ENCODE measurements at places on chromosomes 5 and 9.

DNA sequence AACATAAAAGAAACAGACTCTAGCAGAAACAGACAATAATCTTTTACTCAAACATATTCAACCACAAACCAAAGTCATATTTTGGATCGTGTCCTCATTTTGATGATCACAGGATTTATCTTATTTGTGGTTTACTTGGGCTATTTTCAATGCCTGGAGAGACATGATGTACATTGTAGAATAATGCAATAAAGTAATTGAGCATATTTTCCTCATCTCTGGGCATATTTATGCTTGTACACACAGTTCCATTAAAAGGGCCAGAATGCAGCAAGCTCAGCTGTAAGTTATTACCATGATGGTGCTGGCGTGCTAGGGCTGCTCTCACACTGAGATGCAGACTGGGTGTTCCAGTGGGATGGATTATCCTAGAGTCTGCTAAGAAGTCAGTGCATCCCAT, 456.7 kb downstream of the TLE4 start:
- peak; percentile 45 for DNase-seq

GRCh38 chr9:21615446-21615845, 133.3 kb upstream of the IFNE start:
- DNase-seq: no peak

GRCh38 chr9:130975932-130976841, 32.8 kb upstream of the LAMC3 start:
- DNase-seq: no peak

- peak; percentile 70 for DNase-seq
These were observed 35.0 kb downstream of the IPPK start for GRCh38 chr9:92634712-92635605.

GRCh38 chr5:124436294-124436693, 310.1 kb downstream of the ZNF608 start:
- DNase-seq: no peak

DNA sequence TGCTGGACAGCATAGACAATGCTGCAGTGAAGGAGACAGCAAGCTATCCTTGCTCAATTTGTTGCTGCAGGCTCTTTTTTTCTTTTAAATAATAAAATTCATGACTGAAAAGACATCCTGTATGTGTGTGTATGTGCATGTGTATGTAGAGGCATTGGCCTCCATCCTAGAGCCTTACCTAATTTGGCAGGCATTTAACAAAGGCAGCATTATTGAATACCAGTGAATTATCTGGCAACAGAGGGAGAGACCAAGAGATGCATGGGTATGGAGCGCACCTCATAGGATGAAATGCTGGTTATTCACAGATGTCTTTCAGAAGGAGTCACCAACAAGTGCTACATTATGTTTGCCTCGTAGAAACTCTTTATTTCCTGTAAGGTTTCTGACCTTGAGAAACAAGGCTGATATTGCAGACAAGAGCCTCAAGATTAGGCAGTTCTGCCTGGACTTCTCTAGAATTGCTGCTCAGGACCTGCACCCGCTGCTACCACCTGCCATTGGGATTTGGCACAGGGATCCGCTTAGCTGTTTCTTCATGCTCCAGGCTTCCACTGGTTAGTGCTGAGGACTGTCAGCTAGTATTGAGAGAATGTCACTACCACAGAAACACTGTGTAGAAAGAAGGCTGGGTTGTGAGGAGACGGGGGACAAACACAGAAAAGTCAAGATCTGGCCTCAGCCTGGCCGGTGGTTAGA, 247.7 kb upstream of the RFX3 start:
- no peak for DNase-seq

DNA sequence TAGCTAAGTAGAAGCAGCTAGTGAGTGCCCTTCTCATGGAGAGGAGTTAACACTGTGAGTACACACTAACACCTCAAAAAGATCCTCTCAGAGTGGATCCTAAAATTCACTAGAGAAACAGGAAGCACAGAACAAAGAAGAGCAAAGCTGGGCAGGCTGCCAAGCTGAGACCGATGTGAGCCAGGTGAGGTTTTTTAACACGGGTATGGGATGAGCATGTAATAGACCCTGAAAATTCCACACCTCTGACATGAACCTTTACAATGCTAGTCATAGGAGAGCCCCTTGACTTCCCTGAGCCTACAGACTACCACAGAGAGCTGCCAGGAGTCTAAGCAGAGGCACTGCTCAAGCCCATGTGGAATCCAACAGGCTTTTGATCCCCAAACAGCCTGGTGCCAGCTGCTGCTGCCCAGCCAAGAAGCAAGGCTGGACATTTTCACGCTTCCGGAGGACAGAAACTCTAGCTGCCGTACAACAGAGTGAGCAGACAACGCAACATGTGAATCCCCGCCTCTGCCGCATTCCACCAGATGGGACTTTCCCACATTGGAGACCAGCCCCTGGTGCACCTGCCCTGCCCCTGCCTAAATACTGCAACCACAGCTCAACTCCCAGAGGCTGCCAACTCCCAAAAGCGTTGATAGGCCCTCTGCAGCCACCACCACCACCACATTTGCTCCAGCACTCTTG, 280.8 kb downstream of the CDH10 start:
- no peak for DNase-seq

GRCh38 chr9:91160181-91160580, 201.5 kb downstream of the AUH start:
- DNase-seq: no peak

- DNase-seq: no peak
These were observed 36.4 kb downstream of the MTMR12 start for GRCh38 chr5:32276173-32276853.

DNA sequence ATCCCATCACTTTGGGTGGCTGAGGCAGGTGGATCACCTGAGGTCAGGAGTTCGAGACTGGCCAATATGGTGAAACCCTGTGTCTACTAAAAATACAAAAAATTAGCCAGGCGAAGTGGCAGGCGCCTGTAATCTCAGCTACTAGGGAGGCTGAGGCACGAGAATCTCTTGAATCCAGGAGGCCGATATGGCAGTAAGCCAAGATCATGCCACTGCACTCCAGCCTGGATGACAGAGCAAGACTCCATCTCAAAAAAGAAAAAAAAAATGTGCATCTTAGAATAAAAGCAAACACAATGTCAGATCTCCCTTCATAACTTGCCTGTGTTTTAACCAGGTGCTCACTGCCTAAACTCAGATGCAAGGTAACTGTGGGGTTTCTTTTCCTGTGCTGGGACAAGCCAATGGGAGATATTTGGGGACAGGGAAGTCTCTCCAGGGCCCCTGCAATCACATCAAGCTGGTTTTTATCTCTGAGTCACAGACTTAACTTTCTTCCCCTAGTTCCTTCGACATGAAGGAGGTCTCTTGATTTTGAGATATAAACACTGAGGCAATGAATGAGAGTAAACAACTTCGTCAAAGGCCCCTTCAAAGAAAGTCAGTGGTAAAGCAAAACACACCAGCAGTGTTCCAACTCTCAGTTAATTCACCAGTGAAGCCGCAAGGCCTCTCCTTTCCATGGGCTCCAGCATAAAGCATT, 99.1 kb downstream of the SNX18 start:
- DNase-seq: no peak

GRCh38 chr9:20297646-20298084, 324.6 kb downstream of the MLLT3 start:
- no peak for DNase-seq

DNA sequence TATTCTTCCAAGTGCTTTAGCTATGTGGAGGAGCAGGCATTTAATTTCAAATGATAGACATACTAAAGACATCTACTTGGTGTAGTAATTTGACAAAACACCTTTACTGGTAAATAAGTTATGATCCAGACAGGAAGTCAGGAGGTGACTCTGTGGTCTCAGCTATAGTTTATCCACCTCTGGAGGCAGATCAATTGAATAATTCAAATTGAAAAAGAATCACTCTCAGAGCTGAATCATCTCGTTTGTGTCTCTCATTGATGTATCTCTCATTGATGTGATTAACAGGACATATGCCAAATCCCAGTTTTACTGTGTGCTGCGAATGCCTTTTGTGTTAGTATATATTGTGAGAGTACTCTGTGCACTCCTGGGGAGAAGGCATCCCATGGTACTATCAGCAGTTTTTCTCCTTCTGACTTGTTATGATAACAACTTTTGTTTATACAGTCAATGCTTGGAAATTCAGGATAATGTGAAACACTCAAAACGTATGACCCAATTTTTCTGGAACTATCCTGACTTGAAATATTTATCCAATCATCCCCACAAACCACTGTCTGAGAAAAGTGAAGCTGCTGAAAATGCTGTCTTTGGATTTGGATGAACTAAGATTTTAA, 48.5 kb upstream of the DAB2 start:
- peak; percentile 71 for DNase-seq

DNA sequence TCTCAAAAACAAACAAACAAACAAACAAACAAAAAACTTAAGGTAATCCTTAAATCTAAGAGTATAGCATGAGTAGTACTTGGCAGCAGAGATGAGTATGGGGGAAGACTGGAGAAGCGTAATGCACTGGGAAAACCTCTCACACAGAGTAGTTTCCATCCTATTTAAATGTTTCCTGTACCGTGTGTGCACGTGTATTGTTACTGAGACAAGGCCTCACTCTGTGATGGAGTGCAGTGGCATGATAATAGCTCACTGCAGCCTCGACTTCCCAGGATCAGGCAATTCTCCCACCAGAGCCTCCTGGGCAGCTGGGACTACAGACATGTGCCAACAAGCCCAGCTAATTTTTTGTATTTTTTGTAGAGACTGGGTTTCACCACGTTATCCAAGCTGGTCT, 2.9 kb downstream of the UIMC1 start:
- no peak for DNase-seq

DNA sequence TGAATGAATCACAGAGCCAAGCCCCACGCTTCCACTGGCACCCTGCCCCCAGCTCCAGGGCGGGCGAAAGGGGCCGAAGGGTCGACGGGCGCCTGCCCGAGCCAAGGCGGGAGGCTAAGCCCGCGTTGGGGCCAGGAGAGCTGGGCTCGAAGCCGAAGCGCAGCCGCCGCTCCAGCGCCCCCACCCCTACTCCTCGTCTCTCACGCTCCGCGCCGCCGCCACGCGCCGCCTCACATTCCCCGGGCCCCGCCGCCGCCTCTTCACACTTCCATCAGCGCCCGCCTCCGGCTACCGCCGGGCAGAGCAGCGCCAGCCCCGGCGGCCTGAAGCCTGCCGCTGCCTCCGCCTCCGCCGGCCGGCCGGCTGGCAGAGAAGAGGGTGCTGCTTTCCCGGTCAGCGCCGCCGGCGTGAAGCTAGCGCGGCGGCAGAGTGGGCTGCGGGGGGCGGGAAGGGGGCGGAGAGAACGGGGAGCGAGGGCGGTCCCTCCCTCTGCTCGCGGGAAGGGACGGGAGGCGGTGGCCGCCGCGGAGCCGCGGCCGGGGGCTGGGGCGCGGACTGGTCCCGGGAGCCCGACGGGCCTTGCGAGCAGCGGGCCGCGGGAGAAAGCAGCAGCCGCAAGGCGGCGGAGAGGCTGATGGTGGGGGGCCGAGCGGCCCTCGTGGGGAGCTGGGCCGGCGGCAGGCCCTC, at the start of gene HOMER1:
Gene HOMER1, minus strand, starts transcription at position 431 of the 687 bp plus-strand sequence. CDS start 1,360 bp downstream, outside the sequence.
- peak; percentile 65 for DNase-seq

DNA sequence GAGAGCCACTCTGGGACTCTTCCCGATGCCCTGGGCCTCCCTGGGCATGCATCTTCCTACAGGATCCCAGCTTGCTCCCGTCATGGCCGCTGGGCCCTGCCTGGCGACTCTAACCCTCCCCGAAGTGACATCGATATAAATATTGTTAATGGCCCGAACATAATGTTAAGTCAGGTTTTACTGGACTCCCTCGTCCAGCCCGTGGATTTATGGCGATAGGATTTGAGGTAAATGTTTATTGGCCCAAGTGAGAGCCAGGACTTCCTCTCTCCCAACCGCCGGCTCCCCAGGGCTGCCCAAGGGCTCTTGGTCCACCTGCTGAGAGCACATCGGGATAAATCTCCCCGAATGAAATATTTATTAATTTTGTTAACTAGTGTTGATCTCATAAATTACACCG, 246.3 kb downstream of the PBX3 start:
- no peak for DNase-seq

DNA sequence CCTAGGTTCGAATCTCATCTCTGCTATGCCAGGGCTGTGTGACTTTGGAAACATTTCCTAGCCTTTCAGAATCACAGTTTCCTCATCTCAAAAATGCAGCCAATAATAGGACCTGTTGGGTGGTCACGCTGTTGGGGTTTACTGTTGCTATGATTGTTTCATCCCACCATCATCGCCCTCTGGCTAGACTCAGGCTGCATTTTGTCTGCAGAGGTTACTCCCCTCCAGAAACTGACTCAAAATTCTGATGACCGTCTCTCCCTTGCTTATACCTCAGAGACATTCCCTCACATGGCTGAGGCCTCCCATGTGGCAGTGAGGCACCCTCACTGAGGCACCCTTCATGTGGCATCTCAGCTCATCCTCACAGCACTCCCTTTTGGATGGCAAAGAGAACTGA, 61.6 kb downstream of the COL27A1 start:
- no peak for DNase-seq

- DNase-seq: no peak
These were observed 192.7 kb downstream of the FANCC start for GRCh38 chr9:95124582-95125367.

GRCh38 chr5:74212336-74212735, 428.2 kb downstream of the ENC1 start:
- DNase-seq: no peak

DNA sequence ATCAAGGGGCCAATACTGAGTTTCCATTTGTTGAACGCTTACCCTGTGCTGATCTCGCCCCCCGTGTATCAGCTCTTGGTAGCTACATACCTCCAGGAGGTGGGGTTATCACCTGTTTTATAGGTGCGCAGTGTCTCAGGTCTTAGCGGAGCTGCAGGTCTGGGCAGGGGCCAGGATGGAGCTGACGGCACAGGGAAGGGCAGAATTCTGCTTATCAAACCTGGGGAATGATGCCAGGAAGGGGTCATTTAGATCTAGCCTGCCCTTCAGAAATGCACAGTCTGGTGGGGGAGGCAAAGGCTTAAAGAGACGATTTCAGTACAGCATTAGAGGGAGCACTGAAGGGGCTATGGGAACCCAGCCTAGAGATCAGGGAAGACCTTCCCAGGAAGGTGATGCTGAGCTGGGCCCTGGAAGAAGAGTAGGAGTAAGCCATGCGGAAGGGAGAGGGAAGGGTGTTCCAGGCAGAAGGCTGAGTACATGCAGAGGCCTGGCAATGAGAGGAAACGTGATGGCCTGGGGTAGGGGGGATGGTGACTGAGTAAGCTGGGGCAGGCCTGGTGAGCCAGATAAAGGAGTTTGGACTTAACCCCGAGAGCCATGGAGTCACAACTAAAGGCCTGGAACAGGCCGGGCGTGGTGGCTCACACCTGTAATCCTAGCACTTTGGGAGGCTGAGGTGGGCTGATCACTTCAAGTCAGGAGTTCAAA, 31.5 kb downstream of the OLFML2A start:
- DNase-seq: no peak

DNA sequence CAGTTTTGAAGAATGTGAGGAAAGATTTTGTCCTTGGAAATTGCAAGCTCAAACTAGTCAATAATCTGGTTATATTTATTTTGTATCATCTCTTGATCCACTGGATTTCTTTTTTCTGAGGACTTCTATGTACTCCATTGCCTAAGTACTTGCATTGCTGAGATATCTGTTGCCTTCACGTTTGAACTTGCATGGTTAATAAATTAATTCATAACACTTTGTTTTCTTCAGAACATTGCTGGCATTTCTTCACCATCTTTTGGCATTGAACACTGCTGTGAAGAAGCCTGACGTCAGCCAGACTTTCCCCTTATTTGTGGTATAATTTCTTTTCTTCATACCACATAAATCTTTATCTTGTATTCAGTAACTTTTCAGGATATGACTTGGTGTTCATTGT, 246.0 kb upstream of the KIF2A start:
- no peak for DNase-seq
